ENCODE measurements at places on chromosomes 7 and 10.

DNA sequence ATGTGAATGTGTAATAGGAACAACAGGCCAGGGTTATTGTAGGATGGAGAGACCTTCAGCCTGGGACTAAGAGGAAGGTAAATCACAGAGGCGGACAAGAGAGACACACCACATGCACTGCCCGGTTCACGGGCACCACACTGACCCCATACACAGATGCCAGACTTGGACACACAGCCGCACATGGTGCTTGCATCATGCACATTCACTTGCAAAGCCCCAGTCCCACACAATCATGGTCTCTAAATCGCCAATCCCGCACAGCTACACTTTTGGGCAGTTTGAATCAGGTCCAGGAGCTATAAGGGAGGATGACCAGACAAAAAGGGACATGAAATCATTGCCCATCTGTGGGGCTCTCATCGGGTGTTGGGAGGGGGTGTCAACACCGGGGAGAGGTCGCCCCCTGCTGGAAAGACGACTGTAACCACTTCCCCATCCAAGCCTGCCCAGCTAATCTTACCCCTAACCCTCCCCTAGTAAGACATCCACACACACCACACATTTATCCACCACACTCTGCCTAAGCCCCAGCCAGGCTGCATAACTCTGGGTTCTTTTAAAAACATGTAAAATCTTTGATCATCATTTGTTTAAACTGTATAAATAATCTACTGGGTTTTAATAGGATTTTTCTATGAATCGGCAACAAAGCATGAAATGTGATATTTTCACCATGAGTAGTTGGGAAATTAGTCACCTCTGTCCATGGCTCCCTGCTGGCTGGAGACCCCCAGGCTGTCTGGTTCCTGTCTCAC lies 40.5 kb upstream of the SLF2 start:
- no peak for ATAC-seq

GRCh38 chr10:77837925-77838595 lies 88.5 kb downstream of the DLG5 start:
- no peak for ATAC-seq

GRCh38 chr10:118035354-118036005 lies 11.3 kb downstream of the RAB11FIP2 start:
- ATAC-seq: no peak

GRCh38 chr10:62047960-62048383 lies 146.5 kb downstream of the ARID5B start:
- ATAC-seq: peak; percentile 63

DNA sequence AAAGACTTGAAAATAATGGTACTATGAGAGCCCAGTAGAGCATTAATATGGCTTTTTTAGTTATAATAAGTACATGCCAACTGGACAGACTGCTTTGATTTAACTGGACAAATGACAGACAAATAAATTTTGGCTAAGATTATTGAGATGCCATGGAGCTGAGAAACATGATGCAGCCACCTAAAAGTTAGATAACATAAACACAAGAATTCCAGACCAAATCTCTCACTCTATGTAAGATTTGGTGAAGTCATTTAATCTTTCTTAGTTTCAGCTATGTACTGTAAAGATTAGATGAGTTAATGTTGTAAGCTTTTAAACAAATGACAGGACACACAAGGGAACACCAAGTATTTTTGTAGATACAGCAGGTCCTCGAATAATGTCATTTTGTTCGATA lies 118.2 kb downstream of the CACNA2D1 start:
- ATAC-seq: no peak

- ATAC-seq: no peak
Measured at GRCh38 chr10:58384095-58384494, 1.1 kb upstream of the TFAM start.

- no peak for ATAC-seq
Measured at GRCh38 chr7:26538689-26539088, 247.0 kb downstream of the SNX10 start.

DNA sequence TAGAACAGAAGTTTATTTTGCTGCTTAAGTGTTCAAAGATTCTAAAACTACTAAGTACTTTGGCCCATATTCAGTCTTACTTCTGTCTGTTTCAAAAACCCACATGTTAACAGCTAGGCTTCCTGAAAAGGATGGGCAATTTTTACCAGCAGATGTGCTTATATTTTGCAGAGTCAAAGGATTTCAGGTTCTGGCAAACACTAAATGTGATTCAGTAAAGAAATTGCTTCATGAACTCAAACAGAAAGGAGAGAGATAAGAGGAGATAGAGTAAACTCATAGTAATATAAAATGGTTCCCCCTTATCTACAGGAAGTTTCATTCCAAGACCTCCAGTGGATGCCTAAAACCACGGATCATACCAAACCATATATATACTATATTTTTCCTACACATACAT lies 248.5 kb downstream of the AGMO start:
- no peak for ATAC-seq

- ATAC-seq: no peak
Measured at GRCh38 chr10:28533186-28533564, 257 bp downstream of the WAC start.

DNA sequence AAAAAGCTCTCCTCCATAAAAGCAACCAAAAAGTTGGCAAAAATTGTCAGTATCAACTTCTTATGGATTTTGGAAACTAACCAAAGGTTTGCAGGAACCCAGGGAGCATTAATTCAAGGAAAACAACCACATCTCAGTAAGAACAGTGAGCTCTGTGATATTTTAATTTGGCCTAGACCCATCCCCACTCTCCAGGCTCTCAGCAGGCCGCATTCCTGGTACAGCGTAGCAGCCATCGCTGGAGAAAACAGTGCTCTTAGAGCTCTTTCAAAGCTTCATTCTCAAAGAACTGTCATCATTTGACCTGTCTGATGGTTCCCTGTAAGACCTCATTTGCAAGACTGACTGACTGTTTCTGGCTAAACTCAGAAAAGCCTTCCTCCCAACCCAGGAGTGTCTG lies 81.9 kb downstream of the NUDCD3 start:
- no peak for ATAC-seq

DNA sequence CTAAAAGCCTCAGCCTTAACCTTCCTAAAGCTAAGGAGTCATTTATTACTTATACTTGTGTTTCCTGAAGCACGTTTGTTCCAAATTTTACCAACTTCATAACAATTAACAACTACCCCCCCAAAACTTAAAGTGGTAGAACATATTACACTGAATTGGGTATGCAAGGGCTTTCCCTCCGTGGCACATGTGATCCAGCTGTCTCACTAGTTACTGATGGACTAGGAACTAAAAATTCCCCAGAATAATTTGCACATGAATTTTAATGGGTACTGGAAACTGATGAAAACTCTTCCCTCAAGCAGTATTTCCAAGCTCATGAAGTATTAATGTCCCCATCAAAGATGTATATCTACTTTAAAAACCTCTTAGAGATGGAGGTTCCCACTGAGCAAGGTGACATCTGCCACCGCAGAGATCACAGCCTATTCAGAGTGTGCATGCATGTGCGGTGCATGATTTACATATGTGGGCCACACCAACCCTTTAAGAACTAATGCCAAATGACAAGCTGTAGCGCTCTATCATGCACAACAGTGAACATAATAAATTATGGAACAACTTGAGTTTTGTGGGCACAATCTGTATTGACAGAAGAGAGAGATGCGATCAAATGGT lies 139.9 kb upstream of the ADCY1 start:
- ATAC-seq: no peak

GRCh38 chr7:151137791-151138152 lies 29.7 kb downstream of the GBX1 start:
- ATAC-seq: no peak

- ATAC-seq: no peak
Measured at GRCh38 chr10:74892839-74893238, 66.4 kb downstream of the KAT6B start.

- ATAC-seq: peak; percentile 44
Measured at GRCh38 chr7:45574669-45575500, 717 bp downstream of the ADCY1 start.

GRCh38 chr10:84211566-84211965 lies 13.8 kb downstream of the LRIT2 start:
- ATAC-seq: no peak

DNA sequence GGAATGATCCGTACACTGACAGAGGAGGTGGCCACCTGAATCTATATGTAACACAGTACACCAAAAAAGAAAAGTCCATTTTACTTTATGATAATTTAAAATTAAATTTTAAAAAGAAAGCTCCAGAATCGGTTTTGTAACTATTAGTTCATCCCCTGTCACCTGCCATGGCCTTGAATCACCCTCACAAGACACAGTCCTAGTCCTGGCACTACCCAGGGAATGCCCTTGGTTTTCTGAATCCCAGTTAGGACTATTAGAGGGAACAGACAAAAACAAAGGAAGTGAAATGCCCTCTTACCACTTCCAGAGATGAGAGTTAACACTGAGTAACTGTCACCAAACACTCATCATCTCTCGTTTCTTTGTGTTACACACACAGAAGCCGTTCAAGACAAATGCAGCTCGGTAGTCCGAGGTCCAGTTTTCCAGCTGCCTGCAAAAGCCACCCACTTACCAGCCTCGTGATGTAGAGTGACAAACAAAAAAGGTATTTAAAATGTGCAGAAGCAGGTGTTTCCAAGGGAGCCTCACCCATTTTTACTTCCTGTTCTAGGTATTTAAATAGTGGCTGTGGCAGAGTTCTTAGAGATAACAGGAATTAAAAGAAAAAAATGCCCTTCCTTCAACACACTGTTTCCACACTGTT lies 6.1 kb downstream of the PTPRN2 start:
- peak; percentile 49 for ATAC-seq

DNA sequence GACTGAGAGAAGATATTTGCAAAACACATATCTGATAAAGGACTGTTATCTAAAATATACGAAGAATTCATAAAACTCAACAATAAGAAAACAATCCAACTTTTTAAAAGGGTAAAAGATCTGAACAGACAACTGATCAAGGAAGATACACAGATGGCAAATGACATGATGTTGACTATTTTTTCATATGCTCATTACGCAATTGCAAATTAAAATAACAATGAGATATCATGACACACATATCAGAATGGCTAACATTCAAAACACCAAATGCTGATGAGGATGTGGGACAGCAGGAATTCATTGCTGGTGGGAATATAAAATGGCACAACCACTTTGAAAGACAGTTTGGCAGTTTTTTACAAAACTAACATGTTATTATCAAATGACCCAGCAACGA lies 8.9 kb downstream of the DENND11 start:
- ATAC-seq: no peak

- ATAC-seq: no peak
Measured at GRCh38 chr7:141877365-141877764, 36.1 kb upstream of the PRSS37 start.

DNA sequence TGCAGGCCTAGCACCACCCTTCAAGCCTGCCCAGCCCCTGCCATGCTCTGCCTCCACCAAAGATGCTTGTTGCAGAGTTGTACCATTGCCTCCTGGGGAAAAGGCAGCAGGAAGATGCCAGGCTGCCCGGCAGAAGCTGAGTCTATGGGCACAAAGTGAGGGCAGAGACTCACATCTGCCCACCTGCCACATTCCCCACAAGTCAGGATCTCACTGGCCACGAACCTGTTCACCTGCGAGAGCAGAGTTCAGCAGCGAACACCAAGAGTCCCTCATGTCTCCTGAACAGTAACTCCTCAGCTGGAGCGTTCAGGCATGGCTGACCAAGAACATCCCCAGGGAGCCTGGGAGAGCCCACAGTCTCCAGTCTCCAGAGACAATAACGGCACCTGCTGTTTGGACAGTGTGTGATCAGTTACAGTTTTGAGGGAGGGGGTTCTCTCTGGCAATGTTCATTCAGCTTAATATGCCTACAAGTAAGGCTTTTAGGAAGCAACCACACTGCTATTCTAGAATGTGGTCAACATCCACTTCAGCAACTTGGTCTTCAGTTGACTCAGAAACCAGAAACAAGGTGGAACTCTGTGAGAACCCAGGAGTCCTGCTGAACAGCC lies 78.5 kb downstream of the GRID1 start:
- ATAC-seq: no peak

DNA sequence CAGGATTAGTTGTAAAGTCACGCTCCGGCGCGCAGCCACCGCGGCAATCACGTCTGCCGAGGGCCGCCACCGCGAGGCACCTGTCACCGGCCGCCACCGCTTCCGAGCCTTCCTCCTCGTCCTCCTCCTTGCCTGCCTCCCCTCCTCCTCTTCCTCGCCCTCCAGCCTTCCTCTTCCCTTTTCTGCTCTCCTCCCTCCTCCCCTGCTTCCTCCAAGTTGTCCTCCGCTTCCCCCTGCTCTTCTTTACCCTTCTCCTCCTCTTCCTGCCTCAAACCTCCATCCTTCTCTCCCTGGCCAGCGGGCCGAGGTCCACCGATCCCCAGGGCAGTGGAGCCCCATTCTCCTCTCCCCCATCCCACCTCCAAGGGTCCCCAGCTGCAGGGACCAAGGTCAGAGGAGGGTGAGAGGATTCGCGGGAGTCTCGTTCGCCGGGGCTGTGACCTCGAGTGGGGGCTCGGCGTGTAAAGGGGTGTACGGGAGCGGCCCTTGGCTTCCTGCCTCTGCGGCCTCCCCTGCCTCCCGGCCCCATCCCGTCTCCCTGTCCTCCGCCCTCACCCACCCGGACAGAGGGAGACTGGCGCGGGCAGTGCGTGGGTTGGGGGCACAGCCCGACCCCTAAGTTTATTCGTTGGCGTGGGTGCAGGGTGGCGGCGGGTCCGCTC lies 89.5 kb upstream of the PAX2 start:
- ATAC-seq: peak; percentile 4

GRCh38 chr10:115903207-115903606 lies 369.8 kb downstream of the GFRA1 start:
- ATAC-seq: no peak

GRCh38 chr10:4196183-4196582 lies 411.2 kb upstream of the KLF6 start:
- ATAC-seq: no peak

- ATAC-seq: no peak
Measured at GRCh38 chr7:43042302-43042701, 70.1 kb upstream of the HECW1 start.

GRCh38 chr7:158818325-158819213 lies 10.7 kb downstream of the ESYT2 start:
- peak; percentile 87 for ATAC-seq

DNA sequence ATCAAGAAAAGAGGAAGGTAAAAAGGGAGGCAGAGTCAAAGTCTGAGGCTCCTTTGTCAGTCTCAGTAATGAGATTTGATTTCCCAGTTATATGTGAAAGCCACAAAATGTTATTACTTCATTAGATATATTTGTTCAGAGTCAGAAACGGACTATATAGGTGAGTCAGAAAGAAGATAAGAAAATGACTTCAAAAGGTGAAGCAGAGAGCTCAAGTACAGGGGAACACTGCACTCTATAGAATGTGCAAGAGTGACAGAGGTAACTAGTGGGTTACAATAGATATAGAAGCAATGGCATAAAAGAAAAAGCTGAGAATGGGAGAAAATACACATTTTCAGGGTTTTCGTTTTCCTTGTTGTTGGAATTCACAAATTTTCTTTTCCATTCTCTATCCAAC lies 43.3 kb downstream of the DGKB start:
- no peak for ATAC-seq

- ATAC-seq: peak; percentile 49
Measured at GRCh38 chr10:91593366-91593765, 39.5 kb downstream of the PPP1R3C start.

GRCh38 chr10:26574783-26575182 lies 122.7 kb upstream of the PDSS1 start:
- no peak for ATAC-seq

GRCh38 chr7:65251851-65252620 lies 121.6 kb upstream of the ZNF92 start:
- ATAC-seq: peak; percentile 82

Measured in esophagus mucosa (tissue), 1 donor.